ENCODE measurements at places on chromosomes 16 and 17.

DNA sequence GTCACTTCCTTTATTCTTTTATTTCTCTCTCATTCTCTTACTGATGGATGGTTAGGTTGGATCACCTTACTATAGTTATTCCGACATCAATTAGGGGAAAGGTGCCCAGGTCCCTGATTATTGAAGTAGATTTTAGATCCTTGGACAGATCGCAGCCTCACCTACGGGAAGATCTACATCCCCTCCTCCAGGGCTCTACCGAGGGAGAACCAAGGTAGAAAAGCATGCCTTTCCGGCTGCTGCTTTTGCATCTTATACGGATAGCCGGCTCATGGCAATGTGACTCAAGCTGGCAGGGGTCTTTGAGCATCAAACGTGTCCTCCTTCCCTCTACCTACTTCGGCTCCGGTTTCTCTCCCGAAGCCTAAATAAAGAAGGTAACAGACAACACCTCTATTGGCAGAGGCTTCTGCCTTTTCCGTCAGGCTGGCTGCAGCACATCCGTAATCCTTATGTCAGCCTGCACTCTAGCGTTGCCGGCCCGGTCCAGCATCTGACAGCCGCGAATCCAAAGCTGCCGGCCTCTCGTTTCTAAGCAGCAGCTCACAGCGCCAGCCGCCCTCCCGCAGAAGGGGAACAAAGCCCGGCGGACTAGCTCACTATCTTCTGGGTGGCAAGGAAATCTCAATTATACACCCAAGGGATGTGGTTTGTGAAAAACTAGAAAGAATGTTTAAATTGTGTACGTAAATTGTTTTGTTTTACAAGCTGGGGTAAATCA lies 46.9 kb downstream of the IRX6 start:
- DNase-seq: peak; percentile 16

DNA sequence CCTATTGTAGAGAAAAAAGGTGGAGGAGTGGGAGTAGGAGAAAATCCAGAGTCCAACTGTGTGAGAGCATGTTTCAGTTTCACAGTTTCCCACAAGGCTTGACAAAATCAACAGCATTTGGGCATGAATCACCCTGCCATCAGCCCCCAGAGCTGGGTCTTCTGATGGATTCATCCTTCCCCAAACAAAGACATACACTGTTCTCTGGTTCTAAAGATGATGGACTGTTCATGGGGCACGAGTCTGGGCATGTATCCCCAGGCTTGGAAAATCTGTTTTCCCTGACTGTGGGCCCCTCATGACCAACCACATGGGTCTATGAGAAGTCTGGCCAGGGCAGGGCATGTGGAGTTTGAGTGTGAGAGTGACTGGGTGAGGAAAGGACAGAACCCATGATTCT lies 210.4 kb upstream of the IRX5 start:
- no peak for DNase-seq

DNA sequence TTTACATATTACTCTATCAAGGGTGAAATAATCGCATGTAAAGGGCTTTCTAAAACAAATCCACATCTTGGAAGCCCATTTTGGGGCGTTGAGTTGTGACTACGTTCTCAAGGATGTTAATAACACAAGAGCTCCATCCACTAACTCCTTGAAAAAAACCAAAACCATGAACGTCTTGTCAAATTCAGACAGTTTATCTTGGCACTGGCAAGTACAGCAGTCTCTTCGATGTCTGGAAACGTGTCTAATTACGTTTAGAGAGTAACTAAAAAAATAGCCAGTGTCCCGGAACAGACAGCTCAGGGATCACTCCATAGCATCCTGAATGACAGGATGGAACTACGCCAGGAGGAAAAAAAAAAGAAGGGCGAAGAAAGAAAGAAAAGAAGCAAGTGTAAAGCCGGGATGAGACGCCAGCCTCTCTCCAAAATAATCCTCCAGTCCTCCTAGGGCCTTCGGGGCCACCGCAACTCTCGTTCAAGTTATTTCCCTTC lies 954 bp downstream of the MYO1D start:
- DNase-seq: no peak

GRCh38 chr17:58351182-58351581 lies 819 bp downstream of the SUPT4H1 start:
- DNase-seq: no peak

DNA sequence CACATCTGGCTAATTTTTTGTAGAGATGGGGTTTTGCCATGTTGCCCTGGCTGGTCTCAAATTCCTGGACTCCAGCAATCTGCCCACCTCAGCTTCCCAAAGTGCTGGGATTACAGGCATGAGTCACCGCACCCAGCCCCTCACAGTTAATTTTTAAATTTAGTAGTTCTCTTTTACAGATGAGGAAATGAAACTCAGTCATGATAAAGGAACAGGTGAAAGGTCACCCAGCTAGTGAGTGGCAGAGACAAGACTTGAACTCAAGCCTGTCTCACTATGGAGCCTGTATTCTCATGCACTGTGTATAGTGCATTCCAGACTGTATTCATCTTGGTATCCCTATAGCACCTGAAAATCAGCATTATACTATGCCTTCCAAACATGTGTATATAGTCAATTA lies 77.1 kb upstream of the WSB1 start:
- peak; percentile 64 for DNase-seq

GRCh38 chr16:17512636-17513220 lies 42.0 kb upstream of the XYLT1 start:
- no peak for DNase-seq

- DNase-seq: no peak
Measured at GRCh38 chr16:920717-921116, 50.1 kb downstream of the LMF1 start.

DNA sequence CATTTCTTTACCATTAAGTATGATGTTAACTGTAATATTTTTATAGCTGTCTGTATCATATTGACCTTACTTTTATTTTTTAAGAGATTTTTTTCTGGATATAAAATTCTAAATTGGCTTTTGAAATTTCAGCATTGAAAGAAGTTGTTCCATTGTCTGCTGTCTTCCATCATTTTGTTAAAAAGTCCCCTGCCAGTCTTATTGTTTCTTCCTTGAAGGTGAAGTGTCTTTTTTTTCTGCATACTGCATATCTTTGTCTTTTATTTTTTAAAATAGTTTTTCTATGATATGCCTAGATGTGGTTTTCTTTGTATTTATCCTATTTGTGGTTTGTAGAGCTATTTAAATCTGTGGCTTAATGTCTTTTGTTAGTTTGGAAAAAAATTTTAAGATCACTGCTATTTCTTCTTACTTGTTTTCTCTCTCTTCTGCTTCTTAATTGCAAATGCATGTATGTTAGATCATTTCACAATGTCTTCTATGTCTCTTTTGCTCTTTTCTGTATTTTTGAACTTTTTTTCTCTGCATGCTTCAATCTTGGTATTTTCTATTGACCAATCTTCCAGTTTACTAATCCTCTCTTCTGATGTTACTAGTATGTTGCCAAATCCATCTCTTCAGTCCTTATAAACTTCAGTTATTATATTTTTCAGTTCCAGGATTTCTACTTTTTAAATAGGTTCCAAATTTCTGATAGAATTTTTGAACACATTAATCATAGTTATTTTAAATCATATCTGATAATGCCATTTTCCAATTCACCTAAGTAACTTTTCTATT lies 20.2 kb downstream of the IL21R start:
- no peak for DNase-seq

DNA sequence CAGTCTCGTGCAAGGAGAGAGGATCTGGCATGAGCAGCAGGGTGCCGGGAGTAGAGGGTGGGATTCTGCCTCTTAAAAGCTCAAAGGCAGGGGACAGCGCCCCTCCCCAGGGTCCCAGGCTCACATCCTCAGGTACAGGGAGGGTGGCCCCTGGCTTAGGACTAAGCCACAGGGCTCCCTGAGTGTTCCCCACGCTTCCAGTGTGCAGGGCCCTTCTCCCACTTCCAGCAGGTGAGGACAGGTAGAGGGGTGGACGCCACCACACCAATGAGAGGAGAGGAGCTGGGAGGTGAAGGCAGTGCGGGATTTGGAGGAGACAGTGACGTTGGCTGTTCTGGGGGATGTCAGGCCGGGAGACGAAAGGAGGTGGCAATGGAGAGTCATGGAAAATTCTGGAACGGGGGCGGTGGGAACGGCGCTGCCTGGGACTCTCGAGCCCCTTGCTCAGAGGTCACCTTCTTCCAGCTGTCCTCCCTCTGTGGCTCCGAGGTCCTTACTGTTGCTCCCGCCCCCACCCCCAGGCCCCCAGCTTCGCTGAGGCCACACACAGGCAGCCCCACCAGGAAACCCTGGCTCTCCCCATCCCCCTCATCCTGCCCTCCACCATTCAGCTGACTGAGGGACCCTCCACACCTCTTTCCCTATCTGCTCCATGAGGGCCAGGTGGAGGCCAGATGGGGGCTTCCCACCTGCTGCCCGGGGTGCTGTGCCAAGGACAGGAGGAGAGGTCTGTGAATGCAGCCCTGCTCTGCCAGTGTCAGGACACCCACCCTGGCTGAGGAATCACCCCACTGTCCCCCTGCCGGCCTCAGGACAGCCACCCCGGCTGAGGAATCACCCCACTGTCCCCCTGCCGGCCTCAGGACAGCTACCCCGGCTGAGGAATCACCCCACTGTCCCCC lies 57.7 kb upstream of the ACSF3 start:
- no peak for DNase-seq

DNA sequence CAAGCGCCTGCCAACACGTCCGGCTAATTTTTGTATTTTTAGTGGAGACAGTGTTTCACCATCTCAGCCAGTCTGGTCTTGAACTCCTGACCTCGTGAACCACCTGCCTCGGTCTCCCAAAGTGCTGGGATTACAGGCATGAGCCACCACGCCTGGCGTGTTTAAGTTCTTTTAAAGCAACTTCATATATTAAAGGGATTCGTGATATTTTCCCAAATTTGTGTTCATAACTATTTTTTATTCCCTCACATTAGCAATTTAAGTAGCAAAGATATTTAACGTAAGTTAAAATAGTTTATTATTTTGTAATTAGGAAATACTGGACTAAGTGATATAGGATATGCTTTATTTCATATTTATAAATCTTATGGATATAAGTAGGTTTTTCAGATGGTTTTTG lies 4.2 kb downstream of the SPG7 start:
- no peak for DNase-seq

GRCh38 chr17:62644487-62645173 lies 17.2 kb downstream of the MRC2 start:
- no peak for DNase-seq

- no peak for DNase-seq
Measured at GRCh38 chr17:45320349-45320930, 3.6 kb upstream of the MAP3K14 start.

- peak; percentile 90 for DNase-seq
Measured at GRCh38 chr17:64707050-64707591, 45.0 kb upstream of the SMURF2 start.

GRCh38 chr17:66165537-66166123 lies 26.3 kb downstream of the CEP112 start:
- DNase-seq: peak; percentile 30

DNA sequence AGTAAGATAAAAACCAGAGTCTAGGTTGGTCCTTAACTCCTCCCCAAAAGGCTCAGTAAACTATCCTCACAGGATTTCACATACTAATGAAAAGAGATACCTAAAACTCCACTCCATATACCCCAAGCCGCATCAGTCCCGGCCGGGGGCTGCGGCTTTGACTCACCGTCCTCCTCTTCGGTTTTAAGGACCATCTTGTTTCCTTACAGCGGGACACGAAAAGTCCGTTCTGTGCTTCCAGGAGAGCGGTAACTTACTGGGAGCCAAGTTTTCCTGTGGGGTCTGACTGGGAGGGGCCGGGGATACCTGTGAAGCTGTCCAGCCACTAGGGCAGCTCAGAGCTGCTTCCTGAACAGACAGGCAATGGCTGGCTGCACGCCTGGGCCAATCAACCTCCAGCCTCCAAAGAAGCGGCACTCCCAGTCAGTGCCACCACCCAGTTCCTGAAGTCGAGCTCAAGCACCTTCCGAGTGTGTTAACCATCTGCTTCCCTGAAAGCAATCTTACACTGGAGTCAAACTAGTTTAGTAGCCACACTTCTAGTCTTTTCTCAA lies 45.5 kb downstream of the CYTH1 start:
- peak; percentile 92 for DNase-seq

DNA sequence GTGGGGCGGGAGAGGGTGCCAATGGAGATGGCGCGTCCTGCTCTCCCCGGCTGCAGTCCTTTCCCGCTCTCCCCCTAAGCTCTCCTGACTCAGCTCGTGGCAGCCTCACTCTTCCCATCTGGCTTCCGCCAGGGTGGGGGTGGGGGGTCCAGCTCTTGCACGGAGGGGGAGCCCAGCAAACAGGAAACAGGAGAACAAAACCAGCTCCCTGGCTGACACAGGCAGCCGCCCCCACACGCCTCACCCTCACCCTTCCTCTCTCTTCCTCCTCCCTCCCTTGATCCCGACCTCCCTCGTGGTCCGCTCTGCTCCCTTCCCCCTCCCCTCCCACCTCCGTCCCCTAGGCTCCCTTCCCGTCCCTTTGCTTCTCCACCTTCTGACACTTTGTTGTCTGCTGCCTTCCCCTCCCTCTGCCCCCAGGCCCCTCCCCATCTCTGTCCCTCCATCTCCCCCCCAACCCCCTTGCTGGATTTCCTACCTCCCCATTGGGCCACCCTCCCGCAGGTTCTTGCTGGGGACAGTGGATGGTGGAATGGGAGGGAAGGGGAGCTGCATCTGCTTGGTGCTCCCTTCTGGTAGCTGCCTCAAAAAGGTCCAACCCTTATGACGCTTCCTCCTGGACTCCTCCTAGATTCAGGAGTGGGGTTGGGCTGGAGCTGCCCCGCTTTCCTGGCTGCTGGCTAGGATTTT lies 23.7 kb downstream of the ARHGAP23 start:
- DNase-seq: no peak

DNA sequence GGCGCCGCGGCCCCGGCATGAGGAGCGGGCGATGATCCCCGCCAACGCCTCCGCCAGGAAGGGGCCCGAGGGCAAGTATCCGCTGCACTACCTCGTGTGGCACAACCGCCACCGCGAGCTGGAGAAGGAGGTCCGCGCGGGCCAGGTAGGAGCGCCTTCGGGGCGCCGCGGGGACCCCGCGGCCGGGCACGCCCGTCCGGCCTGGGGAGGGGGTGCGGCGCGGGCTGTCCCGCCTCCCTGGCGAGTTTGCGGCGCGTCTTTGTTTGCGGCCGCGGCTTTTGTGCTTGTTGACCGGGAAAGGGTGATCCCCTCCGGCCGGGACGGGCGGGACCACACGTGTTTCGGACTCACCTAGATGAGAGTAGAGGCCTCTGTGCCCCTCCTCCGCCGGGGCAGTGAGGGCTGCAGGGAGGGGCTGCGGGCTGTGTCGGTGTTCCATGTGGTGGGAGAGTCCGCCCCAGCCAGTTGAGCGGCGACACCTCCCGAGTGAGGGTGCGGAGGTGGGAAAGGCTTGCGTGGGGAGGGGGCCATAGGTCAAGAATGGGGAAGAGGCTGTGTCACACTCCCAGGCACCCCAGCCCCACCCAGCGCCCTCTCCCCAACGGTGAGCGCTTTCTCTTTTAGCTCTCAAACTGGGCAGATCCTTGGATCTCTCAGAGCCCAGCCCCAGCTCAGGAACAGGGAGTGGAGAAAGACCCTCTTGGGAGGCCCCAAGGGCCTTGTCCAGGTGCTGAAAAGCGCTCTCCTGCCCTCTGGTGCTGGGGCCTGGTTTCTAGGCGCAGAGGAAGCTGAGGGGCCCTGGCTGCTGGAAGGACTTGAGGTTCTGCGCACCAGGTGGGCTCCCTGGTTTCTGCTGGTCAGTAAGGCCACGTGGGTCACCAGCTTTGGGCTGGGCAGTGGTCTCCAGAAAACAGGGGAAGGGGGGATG lies 923 bp downstream of the ANKRD13B start:
- no peak for DNase-seq

GRCh38 chr17:50022463-50023130 lies 27.6 kb upstream of the DLX3 start:
- no peak for DNase-seq

- no peak for DNase-seq
Measured at GRCh38 chr17:54844233-54844632, 56.4 kb upstream of the TOM1L1 start.

- DNase-seq: peak; percentile 55
Measured at GRCh38 chr17:75338335-75338734, 49.1 kb upstream of the SLC25A19 start.

- peak; percentile 3 for DNase-seq
Measured at GRCh38 chr16:4239020-4239419, 2.9 kb downstream of the SRL start.
